Immature natural killer cell (primary cell): ENCODE measurements at places on chromosomes 16 and 17. TPM values are rescaled to one million over a fixed set of nuclear protein-coding genes. Genes with fewer than 3 reads are reported as not detected.
A peak's percentile ranks its signal among the peaks of the same experiment; 100 is the strongest.

DNA sequence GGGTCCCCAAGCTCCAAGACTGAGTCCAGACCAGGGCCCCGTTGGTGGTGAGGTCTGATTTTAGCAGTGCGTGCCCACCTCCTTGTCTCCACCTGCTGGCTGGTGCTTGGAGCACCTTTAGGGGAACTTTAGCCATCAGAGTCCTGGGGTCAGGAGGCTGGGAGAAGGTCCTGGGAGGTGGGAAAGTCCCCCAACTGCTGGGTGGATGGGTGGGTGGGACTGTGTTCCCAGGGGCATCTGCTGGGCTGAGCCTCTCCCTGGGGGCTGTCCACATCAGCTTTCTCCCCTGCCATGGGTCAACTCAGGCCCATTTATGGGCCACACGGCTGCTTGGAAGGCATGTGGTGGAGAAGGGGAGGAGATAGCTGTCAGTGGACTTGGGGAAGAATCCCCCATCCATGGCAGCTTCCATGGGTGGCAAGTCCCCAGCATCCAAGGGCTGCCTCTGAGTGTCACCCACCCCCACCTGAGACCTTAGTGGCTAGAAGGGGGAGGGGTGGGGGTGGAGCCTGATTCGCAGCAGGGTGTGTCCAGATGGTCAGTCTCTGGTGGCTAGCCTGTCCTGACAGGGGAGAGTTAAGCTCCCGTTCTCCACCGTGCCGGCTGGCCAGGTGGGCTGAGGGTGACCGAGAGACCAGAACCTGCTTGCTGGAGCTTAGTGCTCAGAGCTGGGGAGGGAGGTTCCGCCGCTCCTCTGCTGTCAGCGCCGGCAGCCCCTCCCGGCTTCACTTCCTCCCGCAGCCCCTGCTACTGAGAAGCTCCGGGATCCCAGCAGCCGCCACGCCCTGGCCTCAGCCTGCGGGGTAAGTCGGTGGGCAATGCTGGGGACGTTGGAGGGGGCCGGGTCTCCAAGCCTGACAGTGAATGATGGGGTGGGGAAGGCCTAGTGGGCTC lies at the start of gene TRPV2:
TRPV2 (plus strand) TSS at position 541 of the 894 bp plus-strand sequence. CDS start 2,098 bp downstream, outside the sequence.
- H3K36me3 ChIP-seq, result peaks cover 22% of the 10 kb centered on the region
- H3K4me1 ChIP-seq, result peaks cover 53% of the 10 kb centered on the region
- H3K27ac ChIP-seq, result peak within 1 kb of the TSS; percentile 99
- peaks cover 12% of the 10 kb centered on the region for H3K27me3 ChIP-seq
- DNase-seq, result peak; percentile 51
- H3K4me3 ChIP-seq, result peak within 1 kb of the TSS; percentile 99

DNA sequence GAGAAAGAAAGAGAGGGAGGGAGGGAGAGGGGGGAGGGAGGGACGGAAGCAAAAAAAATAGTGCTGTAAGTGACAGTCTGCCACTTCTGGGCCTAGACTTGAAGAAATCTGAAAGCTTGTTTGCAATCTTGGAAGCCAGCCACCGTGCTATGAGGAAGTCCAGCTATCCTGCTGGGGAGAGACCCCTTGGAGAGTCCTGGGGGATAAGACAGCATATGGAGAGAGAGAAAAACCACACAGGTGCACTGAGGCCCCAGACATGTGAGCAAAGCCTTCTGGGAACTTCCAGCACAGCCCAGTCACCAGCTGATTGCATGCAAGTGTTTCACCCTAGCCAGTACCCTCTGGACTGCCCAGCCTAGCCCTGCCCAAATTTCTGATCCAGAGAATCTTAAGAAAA lies 12.6 kb upstream of the ALOX12B start:
- no peaks in the 10 kb centered on the region for H3K36me3 ChIP-seq
- no peak overlapping the region for H3K4me3 ChIP-seq
- no peaks in the 10 kb centered on the region for H3K4me1 ChIP-seq

DNA sequence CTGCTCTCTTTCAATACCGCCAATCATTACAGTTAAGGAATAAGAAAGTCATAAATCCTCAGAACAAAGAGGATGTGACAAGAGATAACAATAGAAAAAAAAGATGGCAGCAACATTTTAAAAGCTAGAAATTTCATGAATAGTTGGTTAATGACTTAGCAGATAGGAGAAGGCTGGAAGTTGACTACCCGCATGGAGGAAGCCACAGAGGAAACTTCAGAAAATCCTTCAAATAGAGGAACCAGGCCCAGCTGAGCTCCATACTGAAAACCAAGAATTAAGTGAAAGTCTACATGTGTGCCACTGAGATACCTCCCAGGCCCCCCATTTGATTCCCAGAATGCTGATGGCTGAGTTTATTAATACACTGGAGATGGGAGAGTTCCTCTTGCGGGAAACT lies 109.3 kb downstream of the GSG1L start:
- no peak overlapping the region for H3K27ac ChIP-seq
- H3K36me3 ChIP-seq, result peaks cover 16% of the 10 kb centered on the region
- H3K27me3 ChIP-seq, result peaks cover 12% of the 10 kb centered on the region
- H3K4me1 ChIP-seq, result no peaks in the 10 kb centered on the region
- DNase-seq, result no peak

- H3K4me1 ChIP-seq, result peaks cover 31% of the 10 kb centered on the region
- H3K27me3 ChIP-seq, result peaks cover 4% of the 10 kb centered on the region
- no peak overlapping the region for H3K4me3 ChIP-seq
Observed at GRCh38 chr16:11047939-11048800, 103.8 kb downstream of the CLEC16A start.

DNA sequence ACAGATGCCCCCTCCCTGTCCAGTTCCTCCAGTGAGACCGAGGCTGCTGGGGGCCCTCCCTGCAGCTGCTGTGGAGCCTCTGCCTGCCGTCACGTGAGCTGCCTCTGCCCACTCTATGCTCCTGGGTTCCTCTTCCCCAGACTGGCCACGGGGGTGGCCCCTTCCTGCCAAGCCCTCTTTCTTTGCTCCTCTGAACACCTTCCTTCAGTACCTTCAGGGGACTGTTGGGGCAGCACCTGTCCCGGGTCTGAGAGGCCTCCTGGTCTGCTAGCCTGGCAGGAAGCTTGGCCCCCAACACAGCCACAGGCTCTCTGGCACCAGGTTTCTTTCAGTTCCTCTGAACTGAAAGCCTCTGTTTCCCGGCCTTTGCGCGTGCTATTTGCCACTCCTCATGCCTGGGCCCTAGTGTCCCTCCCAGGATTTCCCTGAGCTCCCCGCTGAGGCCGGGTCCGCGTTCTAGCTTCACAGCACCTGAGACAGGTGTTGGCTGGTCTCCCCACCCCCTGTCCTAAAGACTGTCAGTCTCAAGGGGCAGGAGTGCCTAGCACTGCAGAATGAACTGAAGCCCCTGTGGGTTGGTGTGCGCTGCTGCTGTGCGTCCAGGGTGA lies 6.6 kb upstream of the ATP6V0C start:
- no peak overlapping the region for H3K4me3 ChIP-seq
- no peak overlapping the region for H3K27ac ChIP-seq
- no peaks in the 10 kb centered on the region for H3K36me3 ChIP-seq
- H3K4me1 ChIP-seq, result peaks cover 17% of the 10 kb centered on the region

Gene GUCY2D
- not detected for polyA plus RNA-seq
